ENCODE measurements at places on chromosomes 5 and 9. TPM values are rescaled to one million over a fixed set of nuclear protein-coding genes. Genes with fewer than 3 reads are reported as not detected.

GRCh38 chr5:123094919-123095797 lies 6.1 kb downstream of the PRDM6 start:
- peak; percentile 73 for DNase-seq

- DNase-seq: no peak
These were observed 198.1 kb downstream of the SYK start for GRCh38 chr9:90999425-91000397.

- DNase-seq: no peak
These were observed 71.5 kb downstream of the DAP start for GRCh38 chr5:10689391-10690081.

The BNIP1 gene
- total RNA-seq: 11.6 TPM

The IGFBPL1 gene
- total RNA-seq: 2.7 TPM

- no peak for DNase-seq
These were observed 616.8 kb downstream of the TLE4 start for GRCh38 chr9:80188579-80188978.

DNA sequence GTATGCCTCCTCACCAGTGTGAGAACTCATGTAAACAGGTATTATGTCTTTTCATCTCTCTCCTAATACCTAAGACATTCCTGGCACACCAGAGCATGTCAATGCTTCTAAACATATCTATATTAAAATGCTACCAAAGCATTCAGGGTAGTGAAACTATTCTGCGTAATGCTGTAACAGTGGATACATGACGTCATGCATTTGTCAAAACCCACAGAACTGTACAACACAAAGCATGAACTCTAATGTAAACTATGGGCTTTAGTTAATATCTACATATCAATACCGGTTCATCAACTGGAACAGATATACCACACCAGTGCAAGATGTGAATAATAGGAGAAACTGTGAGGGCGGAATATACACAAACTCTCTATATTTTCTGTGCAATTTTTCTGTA lies 72.2 kb upstream of the GABRP start:
- no peak for DNase-seq

The TMEM267 gene
- 13.2 TPM for total RNA-seq

The ESM1 gene
- 0.19 TPM for total RNA-seq

DNA sequence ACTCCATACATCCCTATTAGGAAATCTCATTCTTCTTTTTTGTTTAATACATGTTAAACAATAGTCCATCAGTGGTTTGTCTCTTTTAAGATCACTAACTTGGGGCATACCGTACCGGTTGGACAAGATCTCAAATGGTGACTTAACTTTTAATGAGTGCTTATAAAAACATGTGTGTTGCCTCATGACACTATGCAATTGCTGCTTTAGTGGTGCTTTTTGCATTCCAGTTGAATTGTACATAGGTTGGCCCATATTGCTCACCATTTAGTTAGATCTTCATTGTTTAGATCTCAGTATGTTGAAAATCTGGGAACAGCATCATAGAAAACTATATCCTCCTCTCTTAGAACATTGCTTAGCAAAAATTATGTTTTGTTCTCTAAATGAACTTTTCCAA lies 17.8 kb downstream of the C9orf85 start:
- no peak for DNase-seq

DNA sequence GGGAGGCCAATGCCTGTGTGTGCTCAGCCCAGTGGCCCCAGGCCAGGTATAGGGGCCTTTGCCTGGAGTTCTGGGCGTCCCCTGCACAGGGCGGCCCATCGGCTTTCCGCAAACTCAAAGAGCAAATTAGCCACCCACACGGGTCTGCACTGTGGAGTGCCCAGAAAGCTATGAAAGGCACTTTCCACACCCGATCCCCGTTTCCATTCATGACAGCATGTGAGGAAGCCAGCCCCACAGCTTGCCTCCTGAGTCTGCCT lies 5.2 kb downstream of the DBH start:
- DNase-seq: no peak

DNA sequence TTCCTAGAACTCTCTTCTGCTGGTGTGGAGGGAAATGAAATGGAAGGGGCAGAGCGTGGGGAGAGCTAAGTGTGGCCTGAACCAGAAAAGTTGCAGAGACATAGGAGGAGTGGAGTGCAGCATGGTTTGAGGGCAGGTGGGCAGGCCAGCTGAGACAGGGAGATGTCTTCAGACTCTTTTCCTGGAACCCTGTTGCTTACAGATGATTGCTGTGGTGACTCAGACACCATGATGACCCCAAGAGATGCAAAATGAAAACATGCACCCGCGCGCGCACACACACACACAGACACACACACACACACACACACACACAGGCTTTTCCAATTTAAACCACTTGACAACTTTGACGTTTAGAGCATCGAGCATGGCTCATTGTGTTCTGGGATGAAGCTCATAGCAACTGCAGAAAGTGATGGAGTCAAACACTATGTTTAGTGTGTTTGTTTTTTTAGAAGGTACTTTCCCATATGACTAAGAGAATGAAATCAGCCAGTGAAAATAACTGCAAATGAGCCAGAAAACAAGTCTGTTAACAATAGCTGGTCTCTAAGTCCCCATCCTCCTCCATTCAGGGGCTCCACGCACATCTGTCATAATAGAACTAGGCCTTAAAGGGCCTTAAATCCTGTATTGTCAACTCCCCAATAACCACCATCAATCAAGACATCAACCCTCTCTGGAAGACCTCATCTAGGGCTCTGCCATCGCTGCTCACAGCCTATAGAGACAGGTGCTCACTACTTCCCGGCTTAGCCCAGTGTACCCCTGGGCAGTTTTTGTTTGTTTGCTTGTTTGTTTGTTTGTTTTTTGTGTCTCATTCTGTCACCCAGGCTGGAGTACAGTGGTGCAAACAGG lies 9.6 kb downstream of the TMOD1 start:
- DNase-seq: no peak

The EQTN gene
- total RNA-seq: not detected

The DUSP1 gene
- total RNA-seq: 445 TPM

The ADAMTS13 gene
- 1.8 TPM for total RNA-seq

DNA sequence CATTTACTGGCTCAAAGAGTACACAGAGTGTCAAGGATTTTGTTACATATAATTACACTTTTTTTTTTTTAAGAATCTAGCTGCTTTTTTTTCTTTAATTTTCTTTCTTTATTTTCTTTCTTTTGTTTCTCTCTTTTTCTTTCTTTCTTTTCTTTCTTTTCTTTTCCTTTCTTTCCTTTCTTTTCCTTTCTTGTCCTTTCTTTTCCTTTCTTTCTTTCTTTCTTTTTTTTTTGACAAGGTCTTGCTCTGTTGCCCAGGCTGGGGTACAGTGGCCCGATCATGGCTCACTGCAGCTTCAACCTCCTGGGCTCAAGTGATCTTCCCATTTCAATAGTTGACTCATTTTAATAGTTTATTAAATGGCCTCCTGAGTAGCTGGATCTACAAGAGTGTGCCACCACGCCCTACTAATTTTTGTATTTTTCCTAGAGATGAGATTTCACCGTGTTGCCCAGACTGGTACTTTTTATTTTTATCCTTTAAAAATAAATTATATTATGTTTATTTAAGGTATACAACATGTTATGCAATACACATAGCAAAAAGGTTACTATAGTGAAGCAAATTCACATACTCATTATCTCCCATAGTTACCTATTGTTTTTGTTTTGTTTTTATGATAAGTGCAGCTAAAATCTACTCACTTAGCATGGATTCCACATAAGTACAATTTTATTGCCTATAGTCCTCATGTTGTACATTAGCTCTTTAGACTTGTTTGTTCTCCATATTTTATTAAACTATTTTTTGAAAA lies 381.5 kb upstream of the KLF4 start:
- DNase-seq: no peak

- no peak for DNase-seq
These were observed 2.7 kb downstream of the SHB start for GRCh38 chr9:38066197-38066913.

The TMEM215 gene
- not detected for total RNA-seq

The MEIKIN gene
- 1.4 TPM for total RNA-seq

GRCh38 chr9:76796296-76796695 lies 32.1 kb downstream of the PCA3 start:
- DNase-seq: no peak

The SUSD3 gene
- total RNA-seq: 5.2 TPM

- no peak for DNase-seq
These were observed 69.2 kb upstream of the SH3GL2 start for GRCh38 chr9:17509701-17510100.

The ADAMTS16 gene
- 0.05 TPM for total RNA-seq

DNA sequence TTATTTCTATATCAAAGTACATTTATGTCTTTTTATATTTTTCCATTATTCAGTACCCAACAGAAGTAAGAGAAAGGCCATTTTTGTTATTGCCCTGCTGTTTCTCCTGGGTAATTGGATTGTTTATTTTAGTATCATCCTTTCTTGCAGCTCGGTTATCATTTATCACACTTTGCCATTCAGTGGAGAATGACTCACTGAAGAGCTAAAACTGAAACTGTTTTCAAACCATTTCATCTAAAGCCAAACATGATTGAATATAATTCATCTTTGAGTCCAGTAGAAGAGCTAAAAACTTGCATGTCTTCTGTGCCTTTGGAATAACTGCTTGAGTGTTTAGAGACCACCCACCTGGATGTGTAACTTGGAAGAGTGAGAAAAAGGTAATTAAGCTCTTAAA lies 139.5 kb upstream of the PRDM9 start:
- no peak for DNase-seq

GRCh38 chr9:136047775-136048559 lies 47.1 kb downstream of the NACC2 start:
- DNase-seq: peak; percentile 76

- DNase-seq: no peak
These were observed 14.6 kb downstream of the NREP start for GRCh38 chr5:111742177-111742994.

- no peak for DNase-seq
These were observed 88.6 kb downstream of the ZFAND5 start for GRCh38 chr9:72276429-72276828.

DNA sequence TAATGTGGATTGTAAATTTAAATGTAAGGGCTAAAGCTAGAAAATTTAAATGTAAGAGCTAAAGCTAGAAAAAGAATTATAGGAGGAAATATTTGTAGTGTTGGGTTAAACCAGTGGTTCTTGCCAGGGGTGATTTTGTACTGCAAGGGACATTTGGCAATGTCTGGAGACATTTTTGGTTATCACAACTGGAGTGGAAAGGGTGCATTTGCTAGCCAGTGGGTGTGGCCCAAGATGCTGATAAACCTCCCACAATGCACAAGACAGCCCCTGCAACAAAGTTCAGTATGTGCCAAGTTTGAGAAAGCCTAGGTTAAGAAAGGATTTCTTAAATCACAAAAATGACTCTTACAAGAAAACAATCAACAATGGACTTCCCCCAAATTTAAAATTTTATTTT lies 31.6 kb upstream of the ELL2 start:
- no peak for DNase-seq
